OCI-LY7 (cell line): ENCODE measurements at places on chromosomes 13 and 19.

GRCh38 chr13:64164435-64164834 is 2748.8 kb upstream of the PCDH20 start:
- no peak for DNase-seq

- DNase-seq: peak; percentile 99
Observed at GRCh38 chr19:6753178-6754031, 13.8 kb downstream of the SH2D3A start.

- no peak for DNase-seq
Observed at GRCh38 chr13:43915451-43915850, 35.7 kb downstream of the LACC1 start.

GRCh38 chr19:48631225-48631624 is 6.0 kb downstream of the DBP start:
- no peak for DNase-seq

- no peak for DNase-seq
Observed at GRCh38 chr19:17001603-17002183, 24.9 kb downstream of the CPAMD8 start.

DNA sequence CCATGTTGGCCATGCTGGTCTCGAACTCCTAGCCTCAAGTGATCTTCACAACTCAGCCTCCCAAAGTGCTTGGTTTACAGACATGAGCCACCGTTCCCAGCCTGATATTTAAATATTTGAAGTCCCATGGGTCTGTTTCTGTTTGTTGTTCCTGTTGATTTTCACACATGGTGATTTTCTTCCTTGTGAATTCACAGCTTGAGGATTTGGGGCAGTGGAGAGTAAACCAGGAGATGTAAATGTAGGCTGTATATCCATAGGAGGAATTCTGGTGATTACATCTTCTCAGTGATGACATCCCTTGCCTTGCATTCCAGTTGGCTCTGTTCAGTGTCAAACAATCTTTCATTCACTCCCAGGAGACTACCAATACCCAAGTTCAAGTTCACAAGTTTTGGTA is 471.9 kb downstream of the KCTD12 start:
- no peak for DNase-seq

GRCh38 chr13:112696001-112696868 is 6.4 kb downstream of the ATP11A start:
- no peak for DNase-seq
